Stimulated activated CD4-positive, alpha-beta T cell treated with anti-CD3 and anti-CD28 coated beads, Interleukin-4, amount 100 ng/mL, for 1 hour (primary cell): ENCODE measurements at places on chromosomes 11 and 22.

GRCh38 chr11:123093739-123094138 lies 31.8 kb upstream of the HSPA8 start:
- DNase-seq: no peak

- DNase-seq: no peak
Observed at GRCh38 chr11:44804449-44805437, 78.0 kb downstream of the TSPAN18 start.

- DNase-seq: no peak
Observed at GRCh38 chr11:16321148-16321547, 35.2 kb downstream of the SOX6 start.

GRCh38 chr11:118998822-118999221 lies 884 bp downstream of the CENATAC start:
- no peak for DNase-seq

- DNase-seq: no peak
Observed at GRCh38 chr11:78189851-78190250, 1.1 kb downstream of the USP35 start.

- DNase-seq: no peak
Observed at GRCh38 chr11:20518323-20518834, 81.0 kb upstream of the SLC6A5 start.

DNA sequence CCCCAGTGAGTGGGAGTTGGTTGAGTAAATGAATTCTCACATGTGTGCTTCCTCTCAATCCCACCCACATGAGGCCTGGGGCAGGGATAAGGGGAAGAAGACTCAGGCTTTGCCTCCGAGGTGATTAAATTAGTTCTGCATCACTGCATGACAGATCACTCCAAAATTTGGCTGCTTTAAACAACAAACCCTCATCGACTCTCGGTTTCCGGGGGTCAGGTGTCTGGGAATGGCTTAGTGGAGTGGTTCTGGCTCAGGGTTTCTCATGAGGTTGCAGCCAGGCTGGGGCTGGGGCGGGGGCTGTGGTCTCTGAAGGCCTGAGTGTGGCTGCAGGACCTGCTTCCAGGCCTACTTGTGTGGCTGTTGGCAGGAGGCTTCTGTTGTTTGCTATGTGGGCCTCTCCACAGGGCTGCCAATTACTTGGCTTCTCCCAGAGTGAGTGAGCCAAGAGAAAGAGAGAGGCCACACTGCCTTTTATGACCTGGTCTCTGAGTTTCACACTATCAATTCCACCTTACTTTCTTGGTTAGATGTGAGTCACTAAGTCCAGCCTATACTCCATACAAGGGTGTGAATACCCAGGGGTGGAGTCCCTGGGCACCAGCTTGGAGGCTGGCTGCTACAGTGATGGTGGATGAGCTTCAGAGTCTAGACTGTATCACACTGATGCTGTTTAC lies 15.9 kb downstream of the MOGAT2 start:
- no peak for DNase-seq

DNA sequence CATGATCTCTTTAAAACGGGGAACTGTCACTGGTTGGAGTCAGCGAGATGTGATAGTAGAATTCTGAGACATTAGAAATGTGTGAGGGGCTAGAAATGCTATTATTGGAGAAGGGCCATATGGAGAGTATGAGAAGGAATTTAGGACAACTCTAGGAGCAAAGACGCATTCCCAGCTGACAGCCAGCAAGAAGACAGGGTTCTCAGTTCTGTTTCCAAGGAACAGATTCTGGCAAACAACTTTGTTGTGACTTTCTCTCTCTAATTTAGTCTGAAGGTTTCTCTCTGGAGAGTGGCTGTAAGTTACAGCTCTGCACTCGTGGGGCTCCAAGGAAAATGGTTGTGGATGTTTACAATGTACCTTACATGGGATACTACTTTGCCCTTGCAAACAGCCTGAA lies 876.3 kb downstream of the FAM181B start:
- no peak for DNase-seq

GRCh38 chr22:24894998-24895397 lies 51.5 kb downstream of the LHFPL7 start:
- no peak for DNase-seq

- DNase-seq: no peak
Observed at GRCh38 chr11:105767931-105768330, 158.1 kb downstream of the GRIA4 start.

DNA sequence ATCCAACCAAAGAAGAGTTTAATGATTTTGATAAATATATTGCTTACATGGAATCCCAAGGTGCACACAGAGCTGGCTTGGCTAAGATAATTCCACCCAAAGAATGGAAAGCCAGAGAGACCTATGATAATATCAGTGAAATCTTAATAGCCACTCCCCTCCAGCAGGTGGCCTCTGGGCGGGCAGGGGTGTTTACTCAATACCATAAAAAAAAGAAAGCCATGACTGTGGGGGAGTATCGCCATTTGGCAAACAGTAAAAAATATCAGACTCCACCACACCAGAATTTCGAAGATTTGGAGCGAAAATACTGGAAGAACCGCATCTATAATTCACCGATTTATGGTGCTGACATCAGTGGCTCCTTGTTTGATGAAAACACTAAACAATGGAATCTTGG lies 23.9 kb downstream of the KDM4D start:
- no peak for DNase-seq

DNA sequence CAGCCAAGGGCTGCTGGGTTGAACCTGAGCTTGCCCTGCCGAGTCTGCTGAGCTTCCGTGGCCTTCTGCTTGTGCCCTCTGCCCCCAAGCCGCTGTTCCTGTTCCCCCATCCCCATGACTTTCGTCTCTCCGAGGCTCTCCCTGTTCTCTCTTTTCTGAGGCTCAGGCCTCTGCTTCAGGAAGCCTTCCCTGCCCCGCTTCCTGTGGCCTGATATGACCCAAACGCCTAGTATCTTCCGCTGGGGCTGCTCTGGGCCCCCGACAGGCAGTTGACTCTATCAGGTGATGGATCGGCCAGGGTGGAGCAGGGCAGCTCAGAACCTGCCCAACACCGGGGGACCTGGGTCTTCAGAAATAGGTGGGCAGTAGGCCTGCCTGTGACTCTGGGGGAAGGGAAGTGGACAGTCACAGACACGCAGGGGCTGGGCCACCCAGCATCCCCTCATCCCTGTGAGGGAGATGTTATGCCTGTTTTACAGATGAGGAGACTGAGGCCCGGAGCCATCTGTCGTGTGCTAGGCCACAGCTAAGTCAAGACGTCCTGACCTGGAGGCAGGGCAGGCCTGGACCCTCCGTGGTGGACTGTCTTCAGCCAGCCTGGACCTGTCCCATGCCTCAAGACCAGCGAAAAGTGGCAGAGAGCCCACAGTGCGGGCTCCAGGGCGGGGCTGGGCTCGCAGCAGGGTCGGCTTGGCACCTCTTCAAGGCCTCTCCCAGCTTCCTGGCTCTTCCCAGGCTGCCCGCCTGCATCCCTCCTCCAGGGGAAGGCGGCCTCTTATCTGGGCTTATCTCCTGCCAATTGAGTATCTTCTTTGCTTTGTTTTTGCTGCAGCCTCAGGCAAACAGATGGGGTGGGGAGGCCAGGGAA lies 16.2 kb downstream of the BAD start:
- DNase-seq: no peak

DNA sequence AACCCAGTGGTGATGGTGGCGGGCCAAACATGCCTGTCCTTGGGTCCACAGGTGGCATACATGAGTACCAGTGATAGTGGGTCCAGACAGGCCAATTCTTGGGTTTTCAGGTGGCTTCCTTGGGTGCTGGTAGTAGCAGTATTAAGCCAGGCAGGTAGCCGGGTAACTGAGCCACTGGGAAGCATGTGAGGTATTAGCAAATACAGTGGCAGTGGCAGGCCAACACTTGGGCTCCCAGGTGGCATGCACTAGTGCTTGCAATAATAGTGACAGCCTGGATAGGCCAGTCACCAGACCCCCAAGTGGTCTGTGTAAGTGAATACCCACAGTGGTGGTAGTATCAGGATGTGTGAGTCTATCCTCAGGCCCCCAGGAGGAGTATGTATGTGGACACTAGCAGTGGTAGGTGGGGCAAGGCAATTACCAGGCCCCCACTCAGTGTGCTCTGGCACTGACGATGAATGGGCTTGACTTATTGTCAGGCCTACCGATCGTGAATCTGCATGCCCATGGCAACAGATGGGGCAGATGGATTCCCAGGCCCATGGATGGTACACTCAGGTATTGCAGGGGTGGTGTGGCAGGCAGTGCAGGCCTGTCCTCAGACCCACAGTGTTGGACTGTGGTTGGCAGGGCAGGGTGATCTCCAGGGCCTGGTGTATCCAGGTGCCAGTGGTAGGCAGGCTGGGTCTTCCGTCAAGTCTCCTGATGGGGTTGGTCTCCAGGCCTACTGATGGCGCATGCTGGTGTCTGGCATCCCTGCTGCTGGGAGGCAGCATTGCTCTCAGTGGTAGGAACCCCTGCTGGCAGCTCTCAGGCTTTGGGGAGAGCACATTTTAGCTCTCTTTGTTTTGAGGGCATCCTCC lies 840.7 kb downstream of the FAM181B start:
- DNase-seq: no peak

GRCh38 chr11:70116386-70117065 lies 38.4 kb downstream of the ANO1 start:
- DNase-seq: no peak

DNA sequence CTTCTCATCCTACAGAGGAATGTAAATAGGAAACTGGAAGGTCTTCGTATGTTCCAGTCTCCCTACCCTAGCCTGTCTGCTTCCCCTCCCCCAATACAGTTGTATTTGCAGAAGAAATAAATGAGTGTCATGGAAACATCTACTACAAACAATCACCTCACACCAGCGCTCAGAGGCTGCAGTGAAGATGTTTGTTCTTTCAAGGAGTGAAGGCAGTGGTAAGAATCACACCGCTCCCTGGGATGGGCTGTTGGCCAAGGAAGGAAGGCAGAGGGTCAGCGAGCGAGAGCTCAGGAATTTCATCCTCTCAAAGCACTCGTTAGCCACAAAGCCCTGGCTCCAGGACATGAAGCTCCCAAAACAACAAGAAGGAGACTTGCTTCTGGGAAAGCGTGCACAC lies 1.1 kb upstream of the IGSF9B start:
- no peak for DNase-seq

GRCh38 chr11:95360377-95361075 lies 129.5 kb upstream of the SESN3 start:
- no peak for DNase-seq

DNA sequence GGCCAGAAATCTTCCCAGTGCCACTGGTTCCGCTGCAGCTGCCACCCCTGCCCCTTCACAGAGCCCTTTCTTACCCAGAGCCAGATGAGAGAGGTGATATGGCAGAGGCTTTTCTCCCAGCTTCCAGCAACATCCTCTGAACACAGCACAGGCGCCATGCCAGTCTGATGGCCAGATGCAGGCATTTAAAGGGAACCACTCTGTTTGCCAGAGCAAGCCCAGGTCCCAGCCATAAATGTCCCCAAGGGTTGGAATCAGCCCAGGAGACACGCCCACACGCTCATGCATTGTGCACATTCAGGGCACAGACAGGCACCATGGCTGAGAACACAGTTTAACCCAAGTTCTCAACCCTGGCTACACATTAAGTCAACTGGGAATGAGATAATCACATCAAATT lies 114.3 kb upstream of the CSNK2A3 start:
- no peak for DNase-seq

DNA sequence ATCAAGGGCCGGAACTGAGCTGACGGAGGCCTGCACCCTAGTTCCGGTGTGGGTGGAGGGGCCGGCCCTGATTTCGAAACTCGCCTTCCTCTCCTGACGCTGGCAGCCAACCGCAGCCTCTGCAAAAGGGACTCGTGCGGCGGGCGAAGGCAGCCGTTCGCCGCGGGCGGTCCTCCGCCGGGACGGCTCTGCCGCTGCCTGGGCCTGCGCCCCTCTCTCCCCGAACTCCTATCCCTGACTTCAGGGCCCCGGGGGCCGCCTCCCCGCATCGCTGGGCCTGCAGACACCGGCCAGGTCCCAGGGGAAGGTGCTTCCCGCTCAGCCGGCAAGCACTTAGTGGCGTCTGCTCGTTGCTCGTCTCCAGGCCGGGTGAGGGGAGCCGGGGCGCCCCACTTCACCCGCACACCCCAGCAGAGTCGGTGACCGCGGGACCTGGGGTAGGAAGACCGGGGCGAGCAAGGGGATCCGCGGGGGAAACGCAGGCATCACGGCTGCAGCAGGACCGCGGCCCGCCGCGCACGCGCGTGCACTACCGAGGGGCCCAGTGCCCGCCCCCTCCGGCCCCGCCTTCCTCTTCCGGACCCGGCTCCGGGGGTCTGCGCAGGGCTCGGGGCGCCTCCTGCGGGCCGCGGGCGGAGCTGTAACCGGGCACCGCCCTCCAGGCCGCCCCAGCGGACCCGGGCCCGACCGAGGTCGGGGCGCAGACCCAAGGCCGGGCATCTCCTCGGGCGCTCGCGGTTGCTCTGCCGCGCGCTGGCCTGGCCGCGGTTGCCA lies 464 bp upstream of the ANKRD13D start:
- DNase-seq: peak; percentile 88

GRCh38 chr11:66022401-66023185 lies 3.7 kb downstream of the CATSPER1 start:
- DNase-seq: peak; percentile 83

DNA sequence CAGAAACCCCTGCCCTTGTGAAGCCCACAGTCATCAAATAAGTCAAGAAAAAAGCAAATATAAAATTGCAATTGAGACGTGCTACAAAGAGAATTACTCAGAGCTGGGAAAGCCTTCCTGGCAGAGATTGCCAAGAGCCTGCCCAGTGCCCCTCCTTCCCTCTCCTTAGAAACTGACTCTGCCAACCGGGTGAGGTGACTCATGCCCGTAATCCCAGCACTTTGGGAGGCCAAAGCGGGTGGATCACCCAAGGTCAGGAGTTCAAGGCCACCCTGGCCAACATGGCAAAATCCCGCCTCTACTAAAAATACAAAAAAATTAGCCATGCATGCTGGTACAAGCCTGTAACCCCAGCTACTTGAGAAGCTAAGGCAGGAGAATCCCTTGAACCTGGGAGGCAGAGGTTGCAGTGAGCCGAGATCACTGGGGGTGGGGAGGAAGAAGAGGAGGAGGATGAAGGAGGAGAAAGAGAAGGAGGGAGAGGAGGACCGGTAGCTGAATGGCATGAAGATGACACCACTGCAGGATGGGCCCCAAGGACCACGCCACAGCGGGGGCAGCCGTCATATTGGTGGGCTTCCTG lies 76.1 kb upstream of the RTL6 start:
- DNase-seq: no peak

DNA sequence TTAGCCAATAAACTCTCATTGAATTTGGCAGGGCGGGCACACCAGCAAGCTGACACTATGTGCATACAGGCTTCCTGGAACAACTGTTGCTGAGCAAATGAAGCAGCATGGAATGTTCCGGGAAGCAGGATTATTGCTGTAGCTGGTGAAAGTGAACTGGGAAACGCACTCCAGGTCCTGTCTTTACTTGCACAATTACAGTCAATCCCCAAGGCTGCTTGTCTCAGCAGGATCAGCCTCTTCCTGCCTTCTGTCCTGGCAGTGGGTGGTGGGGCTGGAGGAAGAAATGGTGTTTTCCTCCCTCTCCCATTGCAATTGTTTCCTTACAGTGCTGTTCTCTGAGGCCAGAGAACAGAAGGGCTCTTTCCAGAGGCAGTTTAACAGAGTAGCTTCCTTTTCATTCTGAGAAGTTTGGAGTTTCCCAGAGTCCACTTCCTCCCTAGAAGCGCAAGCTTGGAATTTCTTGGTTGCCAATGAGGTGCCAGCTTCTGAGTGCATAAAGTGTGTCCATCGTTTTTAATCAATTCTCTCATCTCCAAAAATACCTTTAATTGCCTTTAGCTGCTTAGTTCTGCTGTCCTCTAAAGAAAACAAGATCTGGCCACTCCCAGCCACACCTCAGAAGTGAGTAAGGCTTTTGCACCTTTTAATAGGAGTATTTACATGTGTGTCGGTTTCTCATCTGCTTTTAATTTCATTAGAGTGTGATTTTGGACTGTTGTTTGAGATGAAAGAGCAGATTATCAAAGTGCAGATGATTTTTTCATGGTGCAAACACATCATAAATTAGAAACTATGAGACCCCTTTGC lies 19.9 kb downstream of the CD44 start:
- DNase-seq: no peak
